ENCODE measurements at places on chromosomes 7 and 10.

DNA sequence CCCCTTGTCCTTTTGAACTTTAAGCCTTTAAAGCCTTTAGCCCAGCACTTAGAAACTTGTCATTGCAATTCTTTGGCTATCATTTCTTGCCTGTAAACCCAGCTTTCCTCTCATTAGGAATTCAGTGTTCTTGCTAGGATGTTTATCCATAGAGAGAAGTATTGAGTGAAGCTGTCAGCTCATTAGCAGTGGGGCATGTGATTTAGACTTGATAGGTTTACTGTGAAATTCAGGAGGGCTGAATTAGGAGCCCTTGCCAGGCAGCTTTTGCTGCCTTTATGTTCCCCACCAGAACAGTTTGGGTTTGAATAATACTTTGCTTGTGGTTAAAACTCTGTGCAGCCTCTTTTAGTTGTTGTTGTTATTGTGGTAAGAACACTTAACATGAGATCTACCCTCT lies 39.5 kb downstream of the LHFPL3 start:
- no peak for DNase-seq

DNA sequence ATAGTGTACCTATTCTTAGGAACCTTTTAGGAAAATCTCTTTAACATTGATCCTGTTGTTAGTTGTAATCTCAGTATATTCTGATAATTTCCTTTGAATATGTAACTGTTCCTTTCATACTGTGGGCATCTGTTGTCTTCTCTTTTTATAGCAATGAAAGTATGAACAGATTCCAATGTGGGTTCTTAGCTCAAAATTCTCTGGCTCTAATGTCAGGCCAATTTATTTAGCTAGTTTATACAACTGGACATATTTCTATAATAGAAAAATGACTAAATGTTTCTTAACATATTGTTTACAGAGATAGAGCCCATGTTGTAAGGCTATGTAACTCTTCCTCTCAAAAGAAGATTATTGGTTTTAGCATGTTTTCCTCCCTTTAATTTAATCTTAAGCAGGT lies 363.2 kb downstream of the AUTS2 start:
- DNase-seq, result no peak

DNA sequence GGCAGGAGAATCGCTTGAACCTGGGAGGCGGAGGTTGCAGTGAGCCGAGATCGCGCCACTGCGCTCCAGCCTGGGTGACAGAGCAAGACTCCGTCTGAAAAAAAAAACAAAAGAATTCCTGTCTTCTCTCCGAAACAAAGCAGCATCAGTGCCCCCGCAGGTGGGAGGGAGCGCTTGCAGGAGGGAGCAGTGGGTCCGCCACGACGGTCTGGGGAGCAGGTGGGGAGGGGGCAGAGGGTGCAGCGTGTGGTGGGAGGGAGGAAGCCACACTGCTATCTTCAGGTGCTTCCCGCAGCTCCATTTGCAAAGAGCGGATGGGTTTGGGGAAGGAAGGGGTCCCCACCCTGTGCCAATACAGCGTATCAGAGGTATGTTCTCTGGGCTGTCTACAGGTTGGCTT lies 31.7 kb downstream of the LIMK1 start:
- DNase-seq, result no peak

DNA sequence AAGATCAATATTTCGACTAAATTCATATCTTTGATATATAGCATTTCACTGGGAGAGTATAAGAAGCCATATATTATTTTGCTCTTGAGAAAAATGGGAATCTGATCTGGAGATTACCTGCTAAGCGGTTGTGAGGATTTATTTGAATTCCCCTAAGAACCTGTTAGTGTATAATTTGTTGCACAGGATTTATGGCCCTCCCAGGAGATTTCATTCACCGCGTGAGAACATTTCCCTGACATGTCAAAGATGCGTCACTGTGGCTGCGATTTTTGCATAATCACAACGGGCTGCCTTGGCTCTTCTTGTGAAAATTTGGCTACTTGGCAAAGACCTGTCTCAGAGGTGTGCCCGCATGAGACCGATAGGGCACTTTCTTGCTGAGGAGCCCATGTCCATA lies 184.7 kb upstream of the PFKP start:
- no peak for DNase-seq

GRCh38 chr10:132209978-132210530 lies 23.3 kb downstream of the DPYSL4 start:
- no peak for DNase-seq

- peak; percentile 47 for DNase-seq
Measured at GRCh38 chr10:77801474-77802161, 124.9 kb downstream of the DLG5 start.

DNA sequence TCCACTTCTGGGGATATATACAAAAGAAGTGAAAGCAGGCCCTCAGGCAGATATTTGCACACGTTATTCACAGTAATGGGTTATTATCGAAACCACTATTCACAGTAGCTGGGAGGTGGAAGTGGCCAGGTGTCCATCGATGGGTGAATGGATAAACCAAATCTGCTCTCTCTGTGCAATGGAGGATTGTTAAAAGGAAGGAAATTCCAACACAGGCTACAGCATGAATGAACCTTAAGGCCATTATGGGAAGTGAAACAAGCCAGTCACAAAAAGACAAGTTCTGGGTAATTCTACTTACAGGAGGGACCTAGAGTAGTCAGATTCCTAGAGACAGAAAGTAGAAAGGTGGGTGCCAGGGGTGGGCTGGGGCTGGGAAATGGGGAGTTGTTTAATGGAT lies 48.5 kb upstream of the BHLHA15 start:
- no peak for DNase-seq

- no peak for DNase-seq
Measured at GRCh38 chr10:121216721-121217181, 365.6 kb downstream of the WDR11 start.

Data from GM20000 (cell line).